ENCODE measurements at places on chromosomes 4 and X. TPM values are rescaled to one million over a fixed set of nuclear protein-coding genes. Genes with fewer than 3 reads are reported as not detected.

GRCh38 chr4:146646593-146647325, 8.1 kb downstream of the POU4F2 start:
- no peak for DNase-seq

The SLITRK4 gene
- not detected for total RNA-seq

DNA sequence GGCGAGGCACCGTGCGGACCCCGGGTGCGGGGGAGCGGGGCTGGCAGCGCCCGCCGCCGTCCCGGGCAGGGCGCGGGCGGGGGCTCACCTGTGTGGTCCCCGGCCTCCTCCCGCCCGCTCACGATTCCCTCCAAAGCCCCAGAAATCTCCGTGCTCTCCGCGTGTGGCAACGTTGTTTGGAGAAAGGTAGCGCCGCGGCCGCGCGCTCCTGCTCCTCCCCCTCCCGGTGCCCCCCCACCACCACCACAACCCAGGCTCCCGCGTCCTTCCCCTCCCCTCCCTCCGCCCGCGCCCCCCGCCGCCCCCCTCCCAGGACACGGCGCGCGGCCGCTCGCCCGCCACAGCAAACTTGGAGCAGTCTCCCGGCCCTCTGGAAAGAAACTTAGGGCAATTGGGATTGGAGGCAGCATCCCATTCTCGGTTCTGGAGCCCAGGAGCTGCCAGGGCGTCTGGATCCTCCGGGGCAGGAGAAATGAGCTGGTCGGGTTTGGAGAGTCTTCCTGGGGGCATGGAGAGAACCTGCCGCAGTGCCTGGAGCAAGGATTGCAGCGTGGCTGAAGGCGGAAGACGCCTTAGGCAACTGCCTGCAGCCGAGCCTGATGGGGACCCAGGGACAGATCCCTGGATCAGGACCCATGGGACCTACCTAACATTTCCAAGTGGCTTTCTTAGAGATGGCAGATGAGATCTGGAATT, 855 bp downstream of the KLF3 start:
- DNase-seq = peak; percentile 56

GRCh38 chr4:48343551-48343950, 2.2 kb downstream of the SLAIN2 start:
- peak; percentile 22 for DNase-seq

- DNase-seq = peak; percentile 49
Observed at GRCh38 chrX:41518841-41519220, 71.7 kb downstream of the NYX start.

The HSPA4L gene
- 2.3 TPM for total RNA-seq

The TMEM150C gene
- total RNA-seq = 0.36 TPM

GRCh38 chr4:88865046-88865445, 167.4 kb upstream of the NAP1L5 start:
- peak; percentile 7 for DNase-seq

The NPY2R gene
- not detected for total RNA-seq

DNA sequence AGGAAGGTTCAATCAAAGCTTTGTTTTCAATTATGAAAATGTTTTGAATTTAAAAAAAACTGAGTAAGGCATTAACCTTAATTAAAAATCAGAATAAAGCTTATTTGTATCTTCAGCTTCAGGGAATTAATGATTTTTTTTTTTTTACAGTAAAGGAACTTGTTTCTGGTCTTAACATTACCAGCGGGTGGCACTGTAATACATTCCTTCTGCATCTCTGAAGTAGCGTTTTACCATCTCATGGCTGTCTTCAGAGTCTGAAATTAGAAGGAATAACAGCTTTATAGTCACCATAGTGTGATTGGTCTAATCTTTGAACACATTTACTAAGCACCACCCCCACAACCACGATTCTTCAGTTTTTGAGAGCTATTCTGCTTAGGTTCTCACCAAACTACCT, 102.6 kb downstream of the IL1RAPL2 start:
- DNase-seq = peak; percentile 1

The NEUROG2 gene
- not detected for total RNA-seq

GRCh38 chr4:182839256-182839655, 77.9 kb downstream of the DCTD start:
- DNase-seq = no peak
